CD4-positive, alpha-beta T cell treated with Interleukin-15 for 4 hours (primary cell): ENCODE measurements at places on chromosomes 3 and 15.

DNA sequence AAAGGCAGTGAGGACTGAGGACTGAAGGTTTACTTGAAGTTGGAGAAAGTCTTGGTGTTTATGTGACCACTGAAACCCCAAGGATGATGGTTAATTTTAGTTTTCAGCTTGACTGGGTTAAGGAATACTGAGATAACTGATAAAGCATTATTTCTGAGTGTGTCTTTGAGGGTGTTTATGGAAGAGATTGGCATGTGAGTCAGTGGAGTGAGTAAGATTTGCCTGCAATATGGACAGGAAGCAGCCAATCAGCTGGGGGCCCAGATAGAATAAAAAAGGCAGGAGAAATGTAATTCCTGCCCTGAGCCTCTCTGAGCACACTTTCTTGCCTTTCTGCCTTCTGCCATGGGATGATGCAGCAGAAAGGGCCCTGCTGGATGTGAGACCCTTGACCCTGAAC, 92.4 kb downstream of the KBTBD8 start:
- DNase-seq: no peak

DNA sequence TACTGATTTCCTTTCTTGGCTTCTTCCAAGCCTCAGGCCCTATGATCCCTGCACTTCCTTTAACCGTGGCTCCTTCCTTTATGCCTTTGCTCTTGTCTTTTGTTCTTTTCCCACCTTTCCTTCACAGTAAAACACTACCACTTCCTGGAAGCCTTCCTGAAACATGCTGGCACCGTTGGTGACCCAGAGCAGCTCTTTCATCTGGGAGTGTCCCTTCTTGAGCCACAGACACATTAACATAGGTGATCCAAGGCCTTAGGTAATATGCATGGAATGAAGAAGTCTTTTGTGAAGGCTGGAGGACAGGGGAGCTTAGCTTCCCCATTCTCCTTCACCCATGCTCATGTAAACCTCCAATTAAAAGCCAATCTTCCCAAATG, 39.4 kb downstream of the AMOTL2 start:
- no peak for DNase-seq

- DNase-seq: no peak
Observed at GRCh38 chr3:124051636-124052035, 59.7 kb upstream of the ROPN1 start.

GRCh38 chr3:175304404-175304803, 445.3 kb downstream of the NAALADL2 start:
- DNase-seq: no peak

- DNase-seq: no peak
Observed at GRCh38 chr3:47855461-47856383, 52.8 kb downstream of the DHX30 start.

DNA sequence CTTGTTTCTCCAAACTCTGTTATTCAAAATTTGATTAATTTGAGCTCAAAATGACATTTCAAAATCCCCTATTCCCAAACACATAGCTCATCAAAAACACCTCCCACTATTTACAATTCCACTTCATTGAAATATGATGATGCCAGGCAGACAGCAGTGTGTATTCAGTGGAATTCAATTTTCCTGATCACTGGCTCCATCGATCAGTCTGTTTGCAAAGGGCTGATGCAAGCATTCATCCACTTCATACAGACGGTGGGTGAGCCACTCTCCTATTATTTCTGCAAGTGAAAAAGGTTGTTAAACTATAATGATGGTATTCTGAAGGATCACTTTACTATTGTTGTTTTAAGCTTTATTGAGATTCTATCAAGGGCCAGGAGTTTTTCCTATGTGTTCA, 90.7 kb downstream of the RTP4 start:
- no peak for DNase-seq
